Activated gamma-delta T cell treated with anti-CD3 and anti-CD28 coated beads, Interleukin-2, amount 50 U/mL, for 16 hours (primary cell): ENCODE measurements at places on chromosomes 7 and 10.

DNA sequence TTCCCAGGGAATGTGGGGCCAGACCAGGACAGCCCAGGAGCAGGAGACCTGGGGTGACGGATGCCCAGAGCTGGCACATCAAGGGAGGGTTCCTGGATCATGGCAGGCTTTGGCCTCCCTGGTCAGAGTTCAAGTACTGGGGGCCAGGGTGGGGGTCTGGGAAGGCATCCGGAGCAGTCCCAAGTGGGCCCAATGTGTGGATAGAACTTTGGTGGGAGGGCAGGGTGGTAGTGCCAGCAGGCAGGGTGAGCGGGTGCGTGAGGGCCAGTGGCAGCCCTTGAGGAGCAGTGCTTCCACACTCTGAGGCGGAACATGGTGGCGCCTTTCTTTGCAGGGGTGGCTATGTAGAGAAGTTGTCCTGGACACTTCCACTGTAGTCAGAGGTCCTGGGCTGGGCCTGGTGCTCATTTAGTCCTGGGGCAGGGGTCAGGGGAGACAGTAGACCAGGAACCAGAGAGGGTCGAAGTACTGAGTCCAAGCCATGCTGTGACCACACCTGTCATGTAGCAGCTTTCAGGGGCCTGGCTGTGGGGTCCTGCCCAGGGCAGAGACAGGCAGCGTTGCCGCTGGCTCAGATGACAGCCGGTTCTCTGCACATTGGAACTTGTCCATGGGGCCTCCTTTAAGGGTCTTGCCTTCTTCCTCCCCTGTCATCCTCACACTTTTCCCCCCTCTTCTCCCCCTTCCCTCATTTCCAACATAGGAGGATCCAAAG lies 22.2 kb upstream of the CSGALNACT2 start:
- DNase-seq, result no peak

DNA sequence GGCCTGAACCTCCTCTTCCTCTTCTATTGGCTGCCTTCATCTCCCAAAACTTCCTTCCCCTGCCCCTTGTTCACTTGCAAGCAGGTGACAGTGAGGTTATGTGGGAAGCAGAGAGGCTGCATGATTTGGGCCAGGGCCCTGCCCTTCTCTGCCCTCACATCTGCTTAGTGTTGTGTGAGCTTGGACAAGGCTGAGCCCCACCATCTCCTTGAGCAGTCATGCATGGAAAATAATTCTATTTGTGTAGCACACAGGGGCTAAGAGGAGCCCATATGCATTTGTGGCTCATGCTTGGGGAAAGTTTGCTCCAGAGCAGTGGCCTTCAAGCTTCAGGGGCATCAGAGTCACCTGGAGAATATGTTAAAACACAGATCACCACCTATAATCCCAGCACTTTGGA lies 26.8 kb upstream of the AQP1 start:
- DNase-seq, result no peak

DNA sequence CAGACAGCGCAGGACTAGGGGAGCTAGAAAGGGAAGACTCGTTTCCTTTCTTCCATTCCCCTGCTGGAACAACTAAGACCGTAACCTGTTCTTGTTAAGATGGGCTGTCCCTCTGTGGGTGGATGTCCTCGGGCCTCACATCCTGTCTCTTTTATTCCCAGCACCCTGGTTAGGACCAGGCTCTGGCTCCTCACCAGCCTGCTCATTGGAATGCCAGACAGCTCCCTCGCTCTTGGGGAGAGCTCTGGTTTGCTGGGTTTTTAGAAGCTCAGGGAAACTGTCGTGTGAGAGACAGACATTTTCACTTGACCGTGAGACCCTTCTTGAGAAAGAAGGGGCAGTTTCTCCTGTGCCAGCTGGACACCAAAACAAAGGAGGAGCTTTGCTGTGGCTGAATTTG lies 58.1 kb upstream of the HABP2 start:
- no peak for DNase-seq

- no peak for DNase-seq
Observed at GRCh38 chr10:34667177-34667576, 147.9 kb downstream of the PARD3 start.

- DNase-seq, result no peak
Observed at GRCh38 chr10:126242397-126243260, 145.6 kb downstream of the ADAM12 start.

GRCh38 chr7:95646350-95646749 lies 50.0 kb upstream of the PDK4 start:
- DNase-seq, result no peak

GRCh38 chr7:106031300-106032035 lies 68.4 kb downstream of the CDHR3 start:
- DNase-seq, result no peak

- DNase-seq, result no peak
Observed at GRCh38 chr7:44066111-44066460, 719 bp upstream of the PGAM2 start.

DNA sequence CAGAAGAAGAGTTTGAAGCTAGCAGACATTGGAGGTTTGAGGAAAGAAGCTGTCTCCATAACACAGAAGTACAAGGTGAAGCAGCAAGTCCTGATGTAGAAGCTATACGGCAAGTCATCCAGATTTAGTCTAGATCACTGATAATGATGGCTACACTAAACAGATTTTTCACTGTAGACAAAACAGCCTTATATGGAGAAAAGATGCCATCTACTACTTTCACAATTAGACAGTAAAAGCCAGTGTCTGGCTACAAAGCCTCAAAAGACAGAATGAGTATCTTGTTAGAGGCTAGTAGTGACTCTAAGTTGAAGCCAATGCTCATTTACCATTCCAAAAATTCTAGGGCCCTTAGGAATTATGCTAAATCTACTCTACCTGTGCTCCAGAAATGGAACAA lies 85.1 kb downstream of the SNX13 start:
- no peak for DNase-seq

DNA sequence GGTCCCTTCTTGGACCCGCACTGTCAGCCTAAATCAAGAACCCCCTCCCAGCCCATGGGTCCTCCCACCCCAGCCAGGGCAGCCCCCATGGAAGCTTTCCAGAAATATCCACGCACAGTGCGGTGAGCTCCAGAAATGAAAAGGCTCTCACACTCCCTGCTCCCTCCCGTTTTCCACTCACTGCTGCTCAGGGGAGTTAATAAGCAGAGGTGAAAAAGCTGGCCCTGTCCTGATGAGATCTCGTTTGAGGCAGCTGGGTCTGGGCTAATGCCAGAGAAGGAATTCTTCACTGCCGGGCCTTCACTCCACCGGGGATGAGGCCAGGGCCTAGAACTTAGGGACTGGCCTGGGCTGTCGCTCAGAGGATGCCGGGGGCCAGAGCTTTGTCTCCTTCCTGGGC lies 102.2 kb downstream of the ZMIZ1 start:
- DNase-seq, result no peak

- no peak for DNase-seq
Observed at GRCh38 chr10:104146882-104147281, 24.9 kb downstream of the SFR1 start.

DNA sequence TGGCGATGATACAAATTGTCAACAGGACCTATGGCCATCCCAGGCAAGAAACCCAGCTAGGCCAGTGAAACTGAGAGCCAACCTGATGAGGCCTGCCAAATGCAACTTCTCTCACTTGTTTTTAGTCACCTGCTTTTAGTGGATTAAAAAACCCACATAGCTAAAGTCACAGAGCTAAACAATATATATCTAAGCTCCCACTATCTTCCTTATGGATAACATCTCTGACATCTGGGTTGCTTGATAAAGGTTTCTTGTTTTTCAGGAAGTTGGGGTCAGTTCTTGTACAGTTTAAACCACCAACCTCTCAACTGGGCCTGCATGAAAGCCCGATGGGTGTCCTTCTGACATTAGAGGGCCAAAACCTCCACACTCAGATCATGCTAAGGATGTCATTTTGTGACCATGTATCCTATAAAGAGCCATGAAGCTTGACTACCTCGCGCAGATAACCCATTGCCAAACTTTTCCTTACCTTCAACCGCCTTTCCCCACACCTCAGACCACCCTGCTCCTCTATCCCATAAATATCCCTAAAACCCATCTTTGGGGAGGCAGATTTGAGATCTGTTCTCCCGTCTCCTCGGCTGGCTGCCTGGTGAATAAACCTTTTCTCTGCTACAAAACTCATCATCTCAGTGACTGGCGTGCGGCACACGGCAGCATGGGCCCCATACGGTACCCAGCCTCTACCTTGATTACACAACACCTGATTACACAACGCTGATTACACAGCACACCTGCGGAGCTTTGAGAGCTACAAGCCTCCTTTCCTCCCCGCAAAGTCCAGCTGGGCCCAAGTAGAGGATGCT lies 797 bp upstream of the STMP1 start:
- no peak for DNase-seq

- no peak for DNase-seq
Observed at GRCh38 chr7:33459340-33459751, 330.0 kb downstream of the BBS9 start.

DNA sequence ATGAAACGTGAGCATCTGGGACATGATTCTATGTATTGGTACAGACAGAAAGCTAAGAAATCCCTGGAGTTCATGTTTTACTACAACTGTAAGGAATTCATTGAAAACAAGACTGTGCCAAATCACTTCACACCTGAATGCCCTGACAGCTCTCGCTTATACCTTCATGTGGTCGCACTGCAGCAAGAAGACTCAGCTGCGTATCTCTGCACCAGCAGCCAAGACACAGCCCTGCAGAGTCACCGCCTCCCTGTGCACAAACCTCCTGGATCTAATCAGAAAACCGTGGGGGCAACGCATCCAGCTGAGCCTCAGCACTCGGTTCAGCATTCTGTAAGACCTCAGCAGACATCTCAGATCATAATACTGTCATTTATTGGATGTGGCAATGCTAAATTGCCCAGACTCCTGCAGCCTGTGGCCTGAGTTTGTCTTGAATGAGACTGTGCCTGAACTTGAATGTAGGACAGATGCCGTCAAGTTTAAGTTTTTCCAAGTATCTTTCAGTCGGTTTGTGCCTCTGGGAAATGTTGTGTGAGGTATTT lies 41.5 kb upstream of the PRSS58 start:
- DNase-seq, result no peak

- no peak for DNase-seq
Observed at GRCh38 chr10:57844387-57844998, 423.2 kb downstream of the IPMK start.

- no peak for DNase-seq
Observed at GRCh38 chr10:88996927-88997326, 6.3 kb downstream of the FAS start.

DNA sequence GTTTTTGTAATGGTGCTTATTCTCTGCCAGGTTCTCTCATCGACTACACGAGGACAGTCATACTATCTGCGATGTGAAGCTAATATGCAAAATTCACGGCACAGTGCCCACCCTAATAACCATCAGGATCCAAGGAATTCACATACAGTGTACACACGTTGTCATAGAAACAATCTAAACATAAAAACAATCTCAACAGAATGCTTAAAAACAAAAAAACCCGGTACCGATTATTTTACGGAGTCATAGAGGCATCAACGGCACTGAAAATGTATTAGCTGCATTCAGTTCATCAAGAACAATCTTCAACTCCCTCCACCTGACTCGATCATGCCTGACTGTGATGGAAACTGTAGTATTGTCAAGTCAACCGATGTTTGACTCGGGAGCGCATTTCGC lies 628 bp downstream of the MRPS33 start:
- DNase-seq, result no peak

DNA sequence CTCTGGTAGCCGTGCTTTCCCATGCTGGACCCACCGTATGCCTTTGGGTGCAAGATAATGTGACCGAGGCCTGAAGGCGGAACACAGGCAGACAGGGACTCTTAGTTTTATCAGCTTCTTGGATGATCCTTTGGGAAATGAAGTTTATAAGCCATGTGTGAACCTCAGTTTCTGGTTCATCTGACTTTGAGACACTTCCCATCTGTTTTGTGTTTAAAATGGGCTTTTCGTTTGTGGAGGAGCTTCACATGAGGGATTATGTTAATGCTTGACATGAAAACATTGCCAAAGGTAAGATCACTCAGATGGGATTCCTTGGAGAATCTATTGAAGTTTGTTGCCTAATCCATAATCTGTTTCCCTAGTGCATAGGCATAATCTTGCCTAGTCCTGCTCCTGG lies 249.8 kb upstream of the LYZL1 start:
- DNase-seq, result no peak

- no peak for DNase-seq
Observed at GRCh38 chr10:72239409-72239808, 23.3 kb upstream of the ASCC1 start.

DNA sequence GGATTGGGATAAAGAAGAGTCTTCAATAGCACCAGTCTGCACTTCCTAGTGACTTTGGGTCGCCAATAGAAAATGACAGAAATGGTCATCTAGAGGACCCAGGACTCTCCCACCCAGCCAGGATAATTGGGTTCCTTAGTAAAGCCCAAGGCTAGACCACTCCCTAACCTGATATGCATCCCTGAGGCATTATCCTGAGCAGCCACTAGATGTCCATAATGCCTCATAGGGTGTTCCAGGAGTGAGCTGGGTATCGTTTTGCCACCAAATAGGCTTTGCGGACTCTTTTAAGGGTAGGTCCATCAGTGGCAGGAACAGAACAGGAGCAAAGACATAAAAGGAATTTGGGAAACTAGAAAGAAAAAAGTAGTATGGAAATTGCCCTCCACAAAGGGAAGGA lies 4.5 kb upstream of the LRRC4 start:
- DNase-seq, result no peak

DNA sequence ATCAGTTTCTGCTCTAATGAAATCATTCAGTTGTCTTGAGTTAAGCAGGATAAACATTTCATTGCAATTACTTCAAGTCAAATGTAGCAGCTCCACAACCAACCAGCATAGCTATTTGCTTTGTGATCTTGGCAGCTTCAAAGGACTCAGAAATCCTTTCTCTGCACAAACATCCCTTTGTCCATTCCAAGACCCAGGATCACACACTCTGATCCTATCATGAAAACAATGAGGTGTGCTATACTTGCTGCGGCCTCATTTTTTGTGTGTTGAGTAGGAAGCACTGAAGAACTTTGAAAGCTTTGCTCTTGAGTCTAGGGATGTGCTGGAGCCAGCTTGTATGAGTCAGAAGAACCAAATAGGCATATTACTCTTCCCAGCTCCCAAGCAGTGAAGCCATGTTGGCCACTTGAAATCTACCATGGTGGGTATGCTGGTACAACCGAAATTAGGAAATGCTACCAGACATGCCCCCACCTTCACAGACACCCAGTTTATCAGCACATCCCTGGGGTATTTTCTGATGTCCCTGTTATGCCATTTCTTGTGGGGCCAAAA lies 199.4 kb upstream of the PRSS58 start:
- no peak for DNase-seq

DNA sequence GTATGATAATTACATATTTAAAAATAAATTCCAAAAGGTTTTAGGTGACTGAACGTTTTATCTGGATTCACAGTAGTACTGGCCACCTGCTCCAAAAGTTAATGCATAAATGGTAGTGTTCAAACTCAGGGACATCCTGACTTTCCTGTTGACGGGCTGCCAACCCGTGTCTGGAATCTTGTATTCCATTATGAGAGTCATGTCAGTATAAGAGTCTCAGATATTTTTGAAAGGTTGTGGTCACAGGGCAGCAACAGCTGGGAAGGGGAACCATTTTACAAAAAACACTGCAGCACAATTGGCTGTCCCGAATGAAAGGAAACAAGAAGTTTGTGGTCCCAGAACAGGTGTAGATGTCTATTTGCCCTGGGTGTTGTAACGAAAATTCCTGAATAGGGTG lies 2.8 kb downstream of the TDRD1 start:
- no peak for DNase-seq

GRCh38 chr7:391411-391951 lies 101.5 kb downstream of the FOXL3 start:
- no peak for DNase-seq
